ENCODE measurements at places on chromosomes 7 and 10. TPM values are rescaled to one million over a fixed set of nuclear protein-coding genes. Genes with fewer than 3 reads are reported as not detected.
A peak's percentile ranks its signal among the peaks of the same experiment; 100 is the strongest.

Gene DOCK4
- total RNA-seq, result 3.3 TPM

Gene CPEB3
- total RNA-seq, result 4.0 TPM

Gene FZD1
- 0.29 TPM for total RNA-seq

Gene PPP1R3A
- not detected for total RNA-seq

- DNase-seq, result no peak
- H3K27ac ChIP-seq, result no peak overlapping the region
- H3K4me3 ChIP-seq, result no peak overlapping the region
- H3K4me1 ChIP-seq, result no peaks in the 10 kb centered on the region
- peaks cover 20% of the 10 kb centered on the region for H3K27me3 ChIP-seq
Observed at GRCh38 chr7:95303013-95303905, 21.1 kb downstream of the PON1 start.

DNA sequence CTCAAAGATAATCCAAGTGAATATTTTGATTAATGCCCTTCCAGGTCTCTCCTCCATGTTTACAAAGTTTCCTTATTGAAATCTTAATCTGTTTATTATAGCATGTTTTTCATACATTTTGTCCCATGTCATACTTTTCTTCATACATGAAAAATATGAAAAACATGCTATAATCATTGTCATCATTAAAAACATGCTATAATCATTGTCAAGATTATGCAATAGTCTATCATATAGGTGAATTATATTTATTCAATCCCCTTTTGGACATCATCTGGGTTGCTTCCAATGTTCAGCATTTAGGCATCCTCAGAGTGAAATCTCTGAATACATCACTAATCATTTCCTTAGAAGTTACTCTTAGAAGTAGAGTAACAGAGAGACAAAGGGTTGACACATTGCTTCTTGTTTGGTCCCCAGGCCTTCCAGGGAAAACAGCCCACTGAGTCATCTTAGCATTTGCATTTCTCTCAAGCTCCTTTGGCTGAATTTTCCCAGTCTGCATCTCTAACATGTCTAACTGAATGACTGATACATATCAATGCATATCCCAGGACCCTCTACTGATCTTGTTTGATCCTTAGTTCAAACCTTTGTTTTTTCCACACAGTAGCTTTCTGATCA, 87.0 kb downstream of the SGMS1 start:
- no peak overlapping the region for H3K4me3 ChIP-seq
- peaks cover 49% of the 10 kb centered on the region for H3K4me1 ChIP-seq
- no peak for DNase-seq
- H3K27me3 ChIP-seq, result no peaks in the 10 kb centered on the region

DNA sequence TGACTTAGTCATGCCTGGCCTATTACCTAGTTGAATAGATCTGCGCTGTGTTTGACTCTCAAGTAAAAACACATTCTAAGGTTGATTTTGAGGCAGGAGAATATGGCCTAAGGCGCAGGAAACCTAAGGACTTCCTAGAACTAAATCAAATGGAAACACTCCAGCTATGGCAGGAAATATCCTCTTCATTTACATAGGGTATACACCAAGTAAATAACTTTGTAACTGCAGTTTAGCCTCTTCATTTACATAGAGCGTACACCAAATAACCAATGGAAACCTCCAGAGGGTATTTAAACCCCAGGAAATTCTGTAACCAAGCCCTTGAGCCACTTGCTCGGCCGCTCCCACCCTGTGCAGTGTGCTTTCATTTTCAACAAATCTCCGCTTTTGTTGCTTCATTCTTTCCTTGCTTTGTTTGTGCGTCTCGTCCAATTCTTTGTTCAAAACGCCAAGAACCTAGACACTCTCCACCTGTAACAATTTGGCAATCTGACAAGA, 35.6 kb upstream of the XRCC2 start:
- H3K27ac ChIP-seq, result no peak overlapping the region
- no peaks in the 10 kb centered on the region for H3K4me1 ChIP-seq
- no peaks in the 10 kb centered on the region for H3K36me3 ChIP-seq
- H3K4me3 ChIP-seq, result no peak overlapping the region

- peaks cover 48% of the 10 kb centered on the region for H3K4me1 ChIP-seq
- H3K4me3 ChIP-seq, result peak overlapping the region; percentile 67
- no peaks in the 10 kb centered on the region for H3K36me3 ChIP-seq
Observed at GRCh38 chr10:8049045-8049864, 5.2 kb upstream of the GATA3 start.

GRCh38 chr7:158662610-158663427, 41.8 kb downstream of the NCAPG2 start:
- peaks cover 20% of the 10 kb centered on the region for H3K4me1 ChIP-seq
- H3K27ac ChIP-seq, result peak overlapping the region; percentile 10
- H3K4me3 ChIP-seq, result peak overlapping the region; percentile 74
- peaks cover 26% of the 10 kb centered on the region for H3K36me3 ChIP-seq

DNA sequence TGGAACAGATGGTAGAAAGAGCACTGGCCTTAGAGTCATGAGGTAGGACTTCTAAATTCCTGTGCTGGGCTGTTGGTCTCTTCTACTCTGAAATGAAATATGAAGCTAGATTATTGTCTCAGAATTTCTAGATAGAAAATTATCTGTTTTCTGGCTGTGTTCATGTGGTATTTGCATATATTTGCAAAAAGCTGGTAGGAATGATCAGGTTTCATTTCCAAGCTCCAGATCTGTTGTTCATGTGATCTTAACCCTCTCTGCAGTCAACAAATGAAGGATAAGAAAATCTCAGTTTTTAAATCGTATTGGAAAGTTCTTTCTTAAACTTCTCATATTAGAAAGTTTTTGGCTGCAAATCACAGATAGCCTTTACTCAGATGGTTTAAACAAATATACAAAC, 248.3 kb downstream of the CDK14 start:
- H3K4me3 ChIP-seq, result no peak overlapping the region
- DNase-seq, result no peak
- H3K27me3 ChIP-seq, result no peaks in the 10 kb centered on the region
- H3K36me3 ChIP-seq, result no peaks in the 10 kb centered on the region

DNA sequence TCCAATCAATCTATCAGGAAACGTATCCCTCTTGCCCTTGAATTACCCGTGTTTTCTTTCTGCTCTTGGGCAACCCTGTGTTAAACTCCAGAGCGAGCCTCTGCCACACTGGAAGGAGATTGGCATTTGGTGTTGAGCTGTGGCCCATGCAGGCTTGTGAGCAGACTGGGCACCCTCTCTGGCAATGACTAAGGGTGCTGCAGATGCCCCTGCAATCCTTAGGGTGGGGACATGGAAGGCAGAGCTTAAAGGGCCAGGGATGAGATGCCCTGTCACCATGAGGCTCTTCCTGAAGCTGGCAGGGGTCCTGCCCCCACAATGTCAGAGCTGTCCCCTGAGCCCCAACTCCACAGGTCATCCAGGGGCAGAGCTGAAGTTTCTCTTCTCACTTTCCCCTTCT, 19.5 kb upstream of the FAM180A start:
- no peaks in the 10 kb centered on the region for H3K36me3 ChIP-seq
- H3K27ac ChIP-seq, result no peak overlapping the region
- H3K27me3 ChIP-seq, result peaks cover 26% of the 10 kb centered on the region

- DNase-seq, result no peak
- no peaks in the 10 kb centered on the region for H3K4me1 ChIP-seq
- H3K4me3 ChIP-seq, result no peak overlapping the region
- H3K27ac ChIP-seq, result no peak overlapping the region
- no peaks in the 10 kb centered on the region for H3K36me3 ChIP-seq
Observed at GRCh38 chr7:153858355-153858754, 193.8 kb upstream of the DPP6 start.

GRCh38 chr7:140383954-140384713, 14.2 kb downstream of the SLC37A3 start:
- DNase-seq, result no peak
- H3K4me3 ChIP-seq, result no peak overlapping the region
- no peak overlapping the region for H3K27ac ChIP-seq
- H3K36me3 ChIP-seq, result no peaks in the 10 kb centered on the region
- H3K27me3 ChIP-seq, result no peaks in the 10 kb centered on the region
- no peaks in the 10 kb centered on the region for H3K4me1 ChIP-seq

DNA sequence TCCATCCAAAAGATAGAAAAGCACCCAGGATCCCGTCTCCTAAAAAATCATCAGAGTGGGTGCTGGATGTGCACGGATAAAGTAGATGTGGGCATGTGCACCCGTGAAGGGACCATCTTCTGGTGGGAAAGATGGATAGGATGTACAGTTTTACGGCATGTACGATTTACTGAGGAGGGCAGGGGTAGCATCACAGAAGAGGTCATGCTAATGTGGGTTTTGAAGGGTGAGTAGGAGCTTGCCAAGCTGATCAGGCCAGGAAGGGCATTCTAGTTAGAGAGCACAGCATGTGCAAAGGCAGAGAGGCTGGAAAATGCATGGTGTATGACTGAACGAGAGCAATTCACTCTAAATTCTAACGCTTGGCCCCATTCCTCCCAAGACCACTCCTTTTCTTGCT, 7.8 kb upstream of the CRHR2 start:
- H3K27me3 ChIP-seq, result no peaks in the 10 kb centered on the region
- H3K27ac ChIP-seq, result no peak overlapping the region
- no peak overlapping the region for H3K4me3 ChIP-seq

- peaks cover 33% of the 10 kb centered on the region for H3K4me1 ChIP-seq
- peaks cover 22% of the 10 kb centered on the region for H3K36me3 ChIP-seq
- no peaks in the 10 kb centered on the region for H3K27me3 ChIP-seq
- H3K4me3 ChIP-seq, result peak overlapping the region; percentile 91
Observed at GRCh38 chr7:143289421-143289820, 1.3 kb downstream of the CASP2 start.

- H3K27ac ChIP-seq, result no peak overlapping the region
- H3K27me3 ChIP-seq, result no peaks in the 10 kb centered on the region
- no peaks in the 10 kb centered on the region for H3K36me3 ChIP-seq
- no peak overlapping the region for H3K4me3 ChIP-seq
Observed at GRCh38 chr10:103716206-103717160, 138.9 kb downstream of the SH3PXD2A start.

- no peak overlapping the region for H3K4me3 ChIP-seq
- no peak overlapping the region for H3K27ac ChIP-seq
- no peaks in the 10 kb centered on the region for H3K36me3 ChIP-seq
- H3K4me1 ChIP-seq, result peaks cover 12% of the 10 kb centered on the region
Observed at GRCh38 chr7:42883950-42884349, 27.9 kb downstream of the C7orf25 start.

GRCh38 chr7:93015101-93015778, 102.5 kb downstream of the SAMD9 start:
- no peak overlapping the region for H3K27ac ChIP-seq
- H3K4me3 ChIP-seq, result no peak overlapping the region
- no peaks in the 10 kb centered on the region for H3K36me3 ChIP-seq
- H3K27me3 ChIP-seq, result peaks cover 13% of the 10 kb centered on the region
- DNase-seq, result no peak

DNA sequence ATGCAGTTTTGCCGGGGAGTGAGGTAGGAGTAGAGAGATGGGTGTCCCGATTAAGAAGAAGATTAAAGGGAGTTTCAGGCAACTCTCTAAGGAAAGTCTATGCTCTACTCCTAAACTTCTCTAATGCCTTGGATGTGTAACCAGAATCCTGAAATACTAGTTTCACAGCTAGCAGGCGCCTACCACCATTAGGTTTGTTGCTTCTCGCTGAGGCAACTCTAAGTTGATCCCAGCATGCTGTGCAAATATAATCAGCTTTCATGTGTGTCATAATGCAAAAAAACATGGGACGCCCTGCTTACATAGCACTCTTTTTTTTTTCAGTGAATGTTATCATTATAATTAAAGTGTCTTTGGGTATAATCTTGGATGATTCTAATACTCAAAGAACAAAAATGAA, 50.4 kb upstream of the FAM3C start:
- no peaks in the 10 kb centered on the region for H3K36me3 ChIP-seq
- H3K27ac ChIP-seq, result no peak overlapping the region

- H3K27me3 ChIP-seq, result no peaks in the 10 kb centered on the region
- no peaks in the 10 kb centered on the region for H3K4me1 ChIP-seq
- DNase-seq, result no peak
- no peak overlapping the region for H3K4me3 ChIP-seq
Observed at GRCh38 chr7:91033574-91033973, 230.7 kb upstream of the FZD1 start.

GRCh38 chr7:12403287-12404181, at the start of gene VWDE:
Gene VWDE (minus strand): TSS chr7:12403865. CDS start chr7:12403716, 149 bp downstream.
- H3K36me3 ChIP-seq, result no peaks in the 10 kb centered on the region
- no peak for DNase-seq
- H3K4me1 ChIP-seq, result peaks cover 4% of the 10 kb centered on the region
- H3K27me3 ChIP-seq, result peaks cover 19% of the 10 kb centered on the region
- no peak within 1 kb of the TSS for H3K27ac ChIP-seq
